Hepatocyte (in vitro differentiated cells): ENCODE measurements at places on chromosomes 4 and X. TPM values are rescaled to one million over a fixed set of nuclear protein-coding genes. Genes with fewer than 3 reads are reported as not detected.

The ATP2B3 gene
- 0.12 TPM in 1 of 2 replicates, not detected in the other for total RNA-seq

The PAGE3 gene
- not detected in 2 replicates for total RNA-seq

The CAPN6 gene
- 24.4 and 25.8 TPM in 2 replicates for total RNA-seq

The GABRG1 gene
- total RNA-seq = not detected in 2 replicates

The FRAS1 gene
- 31.9 and 38.5 TPM in 2 replicates for total RNA-seq

The DCK gene
- 18.4 and 19.7 TPM in 2 replicates for total RNA-seq

The POF1B gene
- total RNA-seq = 33.4 and 35.2 TPM in 2 replicates

The RBM3 gene
- total RNA-seq = 98.6 and 135 TPM in 2 replicates

The GPRASP1 gene
- 4.1 and 4.9 TPM in 2 replicates for total RNA-seq

The TLR1 gene
- total RNA-seq = 2.7 and 4.2 TPM in 2 replicates

The ZGRF1 gene
- 9.9 and 20.5 TPM in 2 replicates for total RNA-seq

The CFAP99 gene
- 0.04 TPM in 1 of 2 replicates, not detected in the other for total RNA-seq

The F8A2 gene
- total RNA-seq = not detected in 2 replicates

The ARHGAP10 gene
- 23.4 and 24.8 TPM in 2 replicates for total RNA-seq

The SCD5 gene
- 14.7 and 19.2 TPM in 2 replicates for total RNA-seq

The BMX gene
- total RNA-seq = 0.07 and 0.08 TPM in 2 replicates
